ENCODE measurements at places on chromosomes 6 and 20.
A peak's percentile ranks its signal among the peaks of the same experiment; 100 is the strongest.

GRCh38 chr6:164183556-164184123 lies 769.1 kb downstream of the QKI start:
- DNase-seq, result no peak

DNA sequence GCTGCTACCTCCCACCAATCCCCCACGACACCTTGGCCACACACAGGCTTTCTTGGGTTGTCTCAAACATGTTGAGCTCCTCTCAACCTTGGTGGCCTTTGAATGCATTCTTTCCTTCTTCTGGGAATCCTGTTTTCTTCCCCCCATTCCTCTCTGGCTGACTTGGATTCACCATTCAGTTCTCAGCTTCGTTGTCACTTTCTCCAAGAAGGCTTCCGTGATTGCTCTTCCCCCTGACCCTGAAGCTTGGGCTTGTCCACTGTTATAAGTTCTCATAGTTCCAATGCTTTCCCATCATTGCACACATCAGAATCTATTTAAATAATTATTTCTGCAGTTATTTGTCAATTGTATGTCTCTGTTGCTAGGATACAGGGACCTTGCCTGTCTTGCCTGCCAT lies 64.2 kb downstream of the RBM38 start:
- no peak for DNase-seq

DNA sequence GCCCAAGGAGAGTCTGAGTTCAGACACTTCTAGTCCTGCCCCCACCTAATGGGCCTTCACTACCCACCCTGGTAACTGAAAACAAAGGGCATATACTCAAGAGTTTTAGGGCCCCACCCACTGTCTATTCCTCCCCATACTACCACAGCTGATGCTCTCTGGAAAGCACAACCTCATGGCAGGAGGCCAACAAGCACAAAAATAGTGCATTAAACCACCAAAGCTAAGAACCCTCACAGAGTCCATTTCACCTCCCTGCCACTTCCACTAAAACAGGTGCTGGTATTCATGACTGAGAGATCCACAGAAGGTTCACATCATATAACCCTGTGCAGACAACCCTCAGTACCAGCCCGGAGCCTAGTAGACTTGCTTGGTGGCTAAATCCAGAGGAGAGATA lies 132.1 kb upstream of the ADGRB3 start:
- no peak for DNase-seq

DNA sequence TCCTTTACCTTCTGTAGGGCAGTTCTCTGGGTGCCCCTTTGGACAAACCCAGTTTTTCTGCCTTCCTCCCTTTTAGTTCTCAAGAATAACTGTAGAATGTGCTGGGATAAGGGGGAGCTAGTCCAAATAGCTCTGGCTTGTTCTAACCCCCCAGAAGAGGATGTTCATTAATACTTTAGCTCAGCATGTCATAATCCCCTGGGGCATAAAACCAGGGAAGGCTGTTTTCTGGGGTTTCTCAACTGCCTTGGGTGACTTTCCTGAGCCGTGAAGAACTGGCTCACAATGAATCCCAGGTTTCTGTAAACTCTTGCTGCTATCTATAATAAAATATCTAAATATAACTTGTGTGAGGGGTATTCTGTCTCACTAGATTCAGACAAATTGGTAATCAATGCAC lies 44.5 kb upstream of the RNF217 start:
- no peak for DNase-seq

DNA sequence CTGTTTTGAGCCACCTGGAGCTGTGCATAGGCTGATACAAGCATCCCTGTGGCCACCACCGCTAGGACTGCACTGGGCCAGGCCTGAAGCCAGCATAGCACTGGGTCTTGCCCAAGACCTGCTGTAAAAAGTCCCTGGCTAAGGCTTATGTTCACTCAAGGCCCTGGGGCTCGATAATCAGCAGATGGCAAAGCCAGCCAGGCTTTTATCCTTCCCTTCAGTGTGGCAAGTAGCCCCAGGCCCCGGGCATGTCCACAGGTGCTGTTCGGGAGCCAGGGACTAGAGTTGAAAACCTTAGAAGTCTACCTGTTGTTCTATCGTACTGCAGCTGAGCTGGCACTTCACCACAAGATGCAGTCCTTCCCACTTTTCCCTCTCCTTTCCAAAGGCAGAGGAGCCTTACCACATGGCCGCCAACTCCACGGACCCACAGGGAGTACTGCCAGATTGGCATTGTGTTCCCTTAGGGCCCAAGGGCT lies 226.4 kb upstream of the ZNF217 start:
- no peak for DNase-seq

- DNase-seq, result no peak
These were observed 399.5 kb downstream of the TFAP2B start for GRCh38 chr6:51218181-51218580.

DNA sequence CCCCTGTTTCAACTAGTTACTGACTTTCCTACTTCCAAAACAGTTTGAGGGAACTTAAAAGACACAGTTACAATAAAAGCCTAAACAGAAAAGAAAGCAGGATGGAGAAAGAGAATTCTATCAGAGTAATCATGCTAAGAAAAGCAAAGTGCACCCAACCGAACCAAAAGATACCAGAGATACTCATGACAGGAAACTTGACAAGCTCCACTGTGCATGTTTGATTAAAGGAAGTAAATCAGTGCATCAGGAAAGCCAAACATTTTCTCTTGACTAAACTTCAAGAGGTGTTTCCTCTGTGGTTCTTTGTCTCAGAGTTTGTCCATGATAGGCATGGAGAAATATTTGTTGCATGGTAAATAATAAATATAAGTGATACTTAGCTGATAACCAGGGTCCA lies 138.9 kb downstream of the PACRG start:
- no peak for DNase-seq

DNA sequence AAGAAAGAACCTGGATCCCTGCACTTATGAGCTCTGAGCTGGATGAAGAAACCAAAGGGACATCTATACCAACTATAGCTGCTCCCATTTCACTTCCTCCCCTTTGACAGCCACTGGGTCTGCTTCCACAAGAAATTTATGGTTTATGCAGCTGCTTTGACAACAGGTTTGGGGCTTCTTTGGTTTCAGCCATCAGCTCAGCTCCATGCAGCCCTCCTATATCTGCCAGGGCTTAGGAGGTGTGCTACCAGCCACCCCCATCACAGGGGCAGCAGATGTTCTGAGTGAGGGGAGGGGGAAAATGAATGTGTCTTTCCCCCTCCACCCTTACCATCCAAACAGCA lies 29.2 kb upstream of the PKHD1 start:
- no peak for DNase-seq

DNA sequence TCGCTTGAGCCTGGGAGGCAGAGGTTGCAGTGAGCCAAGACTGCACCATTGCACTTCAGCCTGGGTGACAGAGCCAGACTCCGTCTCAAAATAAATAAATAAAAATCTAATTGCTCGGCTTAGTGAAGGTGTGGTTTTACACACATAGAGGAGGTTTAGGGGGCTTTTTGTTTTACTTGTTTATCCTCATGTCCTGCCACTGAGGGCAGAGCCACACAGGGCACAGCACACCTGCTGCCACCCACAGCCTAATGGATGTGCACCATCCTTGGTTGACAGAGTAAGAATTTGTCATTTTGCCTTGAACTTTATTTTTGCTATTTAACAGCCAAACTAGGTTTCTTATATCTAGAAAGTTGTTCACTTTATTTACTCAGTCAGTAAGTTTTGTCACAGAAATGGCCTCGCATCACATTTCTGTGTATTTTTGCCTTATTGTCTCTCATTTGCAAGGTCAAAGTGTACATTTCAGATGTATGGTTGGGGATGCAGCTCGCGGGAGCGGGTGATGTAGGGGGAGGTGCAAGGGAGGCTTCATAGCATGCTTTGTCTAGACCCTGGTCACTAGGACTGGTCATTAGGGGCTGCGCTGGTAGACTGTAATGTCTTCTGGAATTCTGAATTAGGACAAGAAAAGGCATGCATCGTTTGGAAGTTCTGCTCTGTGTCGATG lies 67.8 kb upstream of the NAA20 start:
- DNase-seq, result no peak

GRCh38 chr20:63319164-63320040 lies 26.4 kb downstream of the COL20A1 start:
- no peak for DNase-seq

DNA sequence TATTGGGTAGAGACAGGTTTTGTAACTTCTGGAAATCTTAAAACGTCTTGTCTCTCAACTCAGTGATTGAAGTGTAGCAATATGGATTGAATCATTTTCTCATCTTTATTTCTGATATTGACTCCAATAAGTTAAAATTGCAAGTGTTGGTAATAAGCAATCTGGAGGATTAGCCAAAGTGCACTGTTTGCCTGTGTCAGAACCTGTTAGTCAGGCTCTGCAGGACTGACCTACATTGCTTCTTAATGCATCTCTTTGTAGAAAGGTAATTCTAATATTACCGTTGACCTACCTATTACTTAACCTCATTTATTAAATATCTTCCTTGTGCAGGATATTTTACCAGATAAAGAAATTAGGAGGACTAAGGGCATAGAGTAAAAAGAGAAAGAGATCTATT lies 484.0 kb upstream of the CITED2 start:
- DNase-seq, result no peak

- DNase-seq, result peak; percentile 81
These were observed 44.2 kb upstream of the SLC9A8 start for GRCh38 chr20:49768204-49769047.

- DNase-seq, result no peak
These were observed 27.6 kb downstream of the PREX1 start for GRCh38 chr20:48800177-48800576.

DNA sequence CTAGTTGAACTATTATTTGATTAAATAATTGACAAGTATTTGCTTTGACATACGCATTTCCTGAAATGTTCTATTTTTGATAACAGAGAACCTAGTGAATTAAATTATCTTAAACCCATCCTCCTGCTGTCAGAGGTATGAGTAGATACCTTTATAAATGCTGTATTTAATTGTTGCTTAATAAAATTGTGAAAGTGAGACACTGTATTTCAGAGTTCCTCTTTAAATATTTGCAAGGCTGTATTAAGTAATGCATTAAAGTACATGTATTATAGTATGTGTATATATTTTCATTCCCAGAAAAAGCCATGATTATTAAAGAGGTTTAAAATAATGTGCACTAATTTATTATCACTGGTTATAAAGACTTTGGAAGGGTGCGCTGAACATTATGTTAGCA lies 483.8 kb downstream of the TFAP2B start:
- DNase-seq, result no peak

- no peak for DNase-seq
These were observed 694.4 kb upstream of the CITED2 start for GRCh38 chr6:140068801-140069200.

DNA sequence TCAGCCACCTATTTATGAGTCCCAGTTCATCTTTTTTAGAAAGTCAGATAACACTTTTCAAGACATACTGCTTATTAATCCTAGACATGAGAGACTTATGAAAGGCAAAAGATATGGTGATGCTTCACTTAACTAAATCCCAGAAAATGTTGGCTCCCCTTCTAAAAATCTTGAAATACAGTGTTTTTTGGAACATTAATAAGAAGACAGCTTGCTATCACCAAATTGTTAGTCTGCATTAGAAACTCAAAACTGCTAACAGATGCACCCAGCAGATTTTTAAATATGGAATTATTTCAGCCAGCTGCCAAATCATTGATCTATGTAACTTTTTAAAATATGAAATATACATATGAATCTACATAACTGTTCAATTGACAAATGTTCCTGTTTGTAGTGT lies 108.6 kb upstream of the TIAM2 start:
- DNase-seq, result no peak

DNA sequence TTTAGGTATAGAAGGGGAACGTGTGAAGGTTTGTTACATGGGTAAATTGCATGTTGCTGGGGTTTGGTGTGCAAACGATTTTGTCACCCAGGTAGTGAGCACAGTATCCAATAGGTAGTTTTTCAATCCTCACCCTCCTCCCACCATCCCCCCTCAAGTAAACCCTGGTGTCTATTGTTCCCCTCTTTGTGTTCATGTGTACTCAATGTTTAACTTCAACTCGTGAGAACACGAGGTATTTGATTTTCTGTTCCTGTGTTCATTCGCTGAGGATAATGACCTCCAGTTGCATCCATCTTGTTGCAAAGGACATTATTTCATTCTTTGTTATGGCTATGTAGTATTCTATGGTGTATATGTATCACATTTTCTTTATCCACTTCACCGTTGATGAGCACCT lies 11.6 kb upstream of the VNN1 start:
- DNase-seq, result no peak

DNA sequence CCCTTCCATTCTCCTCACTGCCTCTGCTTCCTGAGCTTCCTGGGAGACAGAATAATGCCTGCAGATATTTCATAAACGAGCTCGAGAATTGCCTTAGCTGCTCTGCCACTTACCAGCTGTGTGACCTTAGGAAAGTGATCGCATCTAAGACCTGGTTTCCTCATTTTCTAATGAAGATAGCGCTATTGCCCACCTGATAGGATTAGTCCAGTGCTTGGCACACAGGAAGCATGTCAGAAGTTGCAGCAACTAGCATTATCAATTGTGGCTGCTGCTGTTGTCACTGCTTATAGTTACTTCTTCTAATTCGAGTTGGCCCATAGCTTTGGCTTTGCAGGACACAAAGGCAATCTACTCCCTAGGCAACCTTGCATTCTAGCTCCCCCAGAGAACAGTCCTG lies 305.5 kb upstream of the SGK1 start:
- no peak for DNase-seq

DNA sequence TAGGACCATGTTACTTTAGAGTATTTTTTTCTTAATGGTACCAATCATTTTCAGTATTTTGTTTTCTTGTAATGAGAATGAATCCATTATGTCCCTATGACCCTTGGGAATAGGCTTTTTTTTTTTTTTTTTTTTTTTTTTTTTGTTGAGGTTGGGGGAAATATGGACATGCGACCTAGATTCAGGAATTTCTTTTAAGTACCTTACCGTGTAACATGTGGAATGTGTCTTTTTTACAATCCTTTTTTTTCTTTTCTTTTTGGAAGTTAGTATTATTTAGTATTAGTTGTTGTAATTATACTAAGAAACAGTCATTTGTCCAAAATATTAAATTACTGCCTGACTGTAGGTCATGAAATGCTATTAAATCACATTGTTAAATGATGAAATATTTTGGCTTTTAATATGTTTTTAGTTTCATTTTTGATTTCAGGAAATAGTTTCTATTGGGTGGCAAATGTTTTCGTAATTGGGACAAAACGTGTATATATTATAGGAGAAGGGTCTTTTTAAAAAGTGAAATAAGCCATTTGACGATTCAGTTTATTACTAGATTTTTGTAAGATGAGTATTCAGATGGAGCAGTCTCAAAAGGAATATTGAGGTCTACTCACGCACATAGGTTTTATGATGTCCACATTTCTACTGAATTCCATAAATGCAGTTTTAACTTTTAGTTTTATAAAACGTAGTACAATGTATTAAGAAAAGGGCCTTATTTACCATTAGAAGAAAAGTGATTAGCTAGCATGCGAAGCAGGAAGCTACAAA lies 4.9 kb downstream of the ARID1B start:
- no peak for DNase-seq

GRCh38 chr20:62466806-62467537 lies 8.8 kb downstream of the GATA5 start:
- DNase-seq, result no peak

DNA sequence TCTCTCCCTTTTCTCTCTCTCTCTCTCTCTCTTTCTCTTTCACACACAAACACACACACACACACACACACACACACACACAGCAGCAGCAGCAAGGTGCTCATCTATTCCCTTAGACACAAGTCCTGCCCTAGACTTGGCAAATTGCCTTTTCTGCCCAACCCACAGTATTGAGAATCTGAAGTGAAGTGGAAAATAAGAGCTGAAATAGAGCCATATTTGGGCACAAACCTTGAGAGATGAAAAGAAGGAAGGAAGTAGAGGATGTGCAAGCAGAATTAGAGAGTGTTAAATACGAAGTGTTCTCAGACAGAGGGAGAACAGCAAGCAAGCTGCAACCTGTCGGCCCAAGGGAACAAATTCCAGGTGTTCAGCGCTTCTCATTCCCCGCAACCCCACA lies 557.5 kb upstream of the NOX3 start:
- DNase-seq, result no peak

Measured in GM03348 (cell line).